Stimulated activated CD4-positive, alpha-beta T cell treated with anti-CD3 and anti-CD28 coated beads, Interleukin-2, amount 100 ng/mL, for 48 hours (primary cell): ENCODE measurements at places on chromosomes 2 and 18.

DNA sequence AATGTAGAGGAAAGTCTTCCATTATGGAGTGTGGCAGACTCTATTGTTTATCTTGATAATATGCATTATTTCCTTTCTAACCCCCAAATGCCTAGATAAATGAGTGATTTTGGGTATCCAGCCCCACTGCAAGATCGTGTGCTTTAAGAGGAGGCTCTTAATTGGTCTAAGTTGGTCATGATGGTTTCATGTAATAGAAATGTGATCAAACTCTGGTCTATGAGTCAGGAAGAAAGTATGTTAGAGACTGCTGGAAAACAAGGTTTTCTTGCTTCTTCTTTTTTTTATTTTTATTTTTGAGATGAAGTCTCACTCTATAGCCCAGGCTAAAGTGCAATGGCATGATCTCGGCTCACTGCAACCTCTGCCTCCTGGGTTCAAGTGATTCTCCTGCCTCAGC is 344.5 kb upstream of the TNP1 start:
- no peak for DNase-seq

GRCh38 chr2:134401789-134402188 is 147.9 kb downstream of the MGAT5 start:
- DNase-seq: no peak

- DNase-seq: no peak
Measured at GRCh38 chr2:150036622-150037021, 449.0 kb upstream of the MMADHC start.

DNA sequence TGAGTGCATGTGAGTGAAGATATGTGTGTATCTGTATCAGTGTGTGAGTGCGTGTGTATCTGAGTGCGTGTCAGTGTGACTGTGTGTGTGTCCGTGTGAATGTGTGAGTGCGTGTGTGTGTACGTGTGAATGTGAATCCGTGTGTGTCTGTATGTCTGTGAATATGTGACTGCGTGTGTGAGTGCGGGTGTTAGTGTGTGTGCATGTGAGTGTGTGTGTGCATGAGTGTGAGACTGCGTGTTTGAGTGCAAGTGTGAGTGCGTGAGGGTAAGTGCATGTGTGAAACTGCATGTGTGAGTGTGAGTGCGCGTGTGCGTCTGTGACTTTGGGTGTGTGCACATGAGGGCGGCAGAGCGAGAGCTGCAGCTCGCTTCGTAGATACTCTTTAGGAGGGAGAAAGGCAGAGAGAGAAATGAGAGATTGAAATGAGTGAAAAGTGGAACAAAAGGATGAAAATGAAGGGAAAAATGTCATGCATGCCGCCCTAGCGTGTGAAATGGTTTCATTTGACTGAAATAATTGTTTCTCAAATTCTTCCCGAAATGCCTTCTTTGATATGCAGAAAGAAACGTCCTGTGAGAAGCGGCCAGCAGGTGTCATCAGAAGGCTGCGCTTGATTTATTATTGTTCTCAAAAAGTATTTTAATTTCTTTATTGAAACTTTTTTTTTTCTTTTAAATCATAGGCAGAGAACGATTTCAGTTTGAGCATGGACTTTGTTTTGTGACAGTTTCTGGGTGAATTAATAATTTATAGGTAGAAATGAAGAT is 25.6 kb downstream of the ZNF407 start:
- no peak for DNase-seq

- DNase-seq: no peak
Measured at GRCh38 chr2:69151931-69152330, 139.0 kb downstream of the ANTXR1 start.
